ENCODE measurements at places on chromosomes 5 and 9.
A peak's percentile ranks its signal among the peaks of the same experiment; 100 is the strongest.

DNA sequence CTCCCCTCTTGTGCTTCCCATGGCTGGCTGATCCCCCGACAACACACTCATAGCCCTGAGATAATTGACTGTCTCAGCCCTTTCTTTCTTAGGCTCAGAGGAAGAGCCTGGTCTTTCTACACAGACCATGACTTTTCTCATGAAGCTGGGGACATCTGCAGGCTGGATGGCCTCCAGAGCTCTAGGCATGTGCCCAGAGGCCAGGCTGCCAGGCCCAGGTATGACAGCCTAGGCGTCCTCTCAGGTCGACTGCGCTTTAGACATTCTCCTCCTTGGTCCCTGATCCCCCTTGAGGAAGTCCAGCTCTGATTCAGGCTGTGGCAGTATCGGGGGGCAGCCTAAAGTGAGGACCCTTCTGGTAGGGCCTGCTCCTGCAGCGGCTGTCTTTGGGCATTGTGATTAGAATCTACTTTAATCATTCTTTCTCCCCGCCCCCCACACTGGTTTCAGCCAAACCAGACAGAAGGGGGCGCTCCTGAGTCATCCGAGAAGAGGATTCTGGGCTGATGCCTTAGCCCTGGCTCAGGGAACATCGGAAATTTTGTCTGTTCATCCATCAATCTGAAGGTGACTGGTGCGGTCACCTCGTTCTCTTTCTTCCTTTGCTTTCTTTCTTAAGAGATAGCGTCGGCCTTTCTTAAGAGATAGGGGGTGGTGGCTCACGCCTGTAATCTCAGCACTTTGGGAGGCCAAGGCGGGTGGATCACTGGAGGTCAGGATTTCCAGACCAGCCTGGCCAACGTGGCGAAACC is 66.5 kb upstream of the HSPA9 start:
- peak; percentile 84 for DNase-seq

- DNase-seq = peak; percentile 42
These were observed 960 bp downstream of the CANX start for GRCh38 chr5:179699616-179700237.

- DNase-seq = no peak
These were observed 588.3 kb downstream of the EBF1 start for GRCh38 chr5:158511454-158511853.

GRCh38 chr5:92822183-92822582 is 758.8 kb downstream of the NR2F1-AS1 start:
- no peak for DNase-seq

GRCh38 chr9:74765481-74765971 is 122.2 kb downstream of the TRPM6 start:
- peak; percentile 27 for DNase-seq

- no peak for DNase-seq
These were observed 210.3 kb downstream of the ACTL7B start for GRCh38 chr9:108645520-108645919.

- DNase-seq = no peak
These were observed 649.7 kb upstream of the RIOK2 start for GRCh38 chr5:97832645-97833296.

- DNase-seq = peak; percentile 82
These were observed 3.4 kb downstream of the LMNB1 start for GRCh38 chr5:126780165-126780827.

GRCh38 chr9:19648672-19649071 is 140.2 kb downstream of the SLC24A2 start:
- no peak for DNase-seq

GRCh38 chr5:173291722-173292658 is 36.2 kb downstream of the STC2 start:
- no peak for DNase-seq

GRCh38 chr5:133317558-133317957 is 265.7 kb downstream of the HSPA4 start:
- no peak for DNase-seq

DNA sequence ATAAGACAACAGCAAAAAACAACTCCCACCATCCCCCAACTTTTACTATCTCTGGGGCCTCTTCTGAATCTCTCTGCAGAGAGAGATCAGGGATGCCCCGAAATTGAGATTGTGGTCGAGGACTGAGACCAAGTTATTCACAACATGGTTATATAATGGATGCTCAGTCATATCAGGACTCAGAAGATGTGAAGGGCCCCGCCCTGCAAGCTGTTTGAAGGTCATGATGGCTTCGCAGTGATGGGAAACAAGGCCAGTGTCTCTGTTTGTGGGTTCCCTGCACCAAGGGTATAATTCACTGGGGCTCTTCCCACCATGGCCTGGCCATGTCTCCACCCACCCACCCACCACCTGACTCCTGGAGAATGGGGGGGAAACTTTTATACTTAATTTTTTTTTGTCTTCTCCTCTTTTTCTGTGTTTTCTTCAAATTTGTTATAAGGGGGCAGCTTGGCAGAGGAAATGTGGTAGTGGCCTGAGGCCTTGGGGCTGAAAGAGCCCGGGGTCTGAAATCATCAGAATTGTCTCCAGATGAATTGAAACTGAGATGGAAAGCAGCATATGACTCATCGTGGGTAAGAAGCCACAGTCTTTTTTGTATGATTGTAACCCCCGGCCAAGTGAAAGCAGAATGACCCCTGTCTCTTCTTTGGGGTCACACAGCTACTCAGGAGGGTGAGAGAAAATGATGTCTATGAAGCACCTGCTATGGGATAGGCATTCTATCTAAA is 15.0 kb upstream of the TEX48 start:
- no peak for DNase-seq

- DNase-seq = no peak
These were observed 161.4 kb upstream of the TRPC7 start for GRCh38 chr5:136526791-136527190.

- DNase-seq = no peak
These were observed 91.1 kb downstream of the MVB12B start for GRCh38 chr9:126417684-126418083.

DNA sequence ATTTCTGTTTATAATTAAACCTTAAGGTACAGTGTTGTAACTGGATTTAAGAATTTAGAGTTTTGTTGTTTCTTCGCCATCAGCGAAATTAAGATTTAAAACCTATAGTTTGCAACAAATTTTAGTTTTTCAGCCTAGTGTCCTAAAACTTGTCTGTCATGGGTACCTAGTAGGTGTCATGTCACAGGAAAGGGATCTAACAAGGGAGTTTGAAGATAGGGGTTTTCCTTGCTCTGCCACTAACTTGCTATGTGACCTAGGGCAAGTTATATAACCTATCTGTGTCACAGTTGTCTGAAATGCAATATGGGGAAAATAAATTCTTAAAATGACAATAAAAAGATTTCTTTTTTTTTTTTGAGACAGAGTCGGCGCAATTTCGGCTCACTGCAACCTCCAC is 9.2 kb upstream of the ABL1 start:
- no peak for DNase-seq

DNA sequence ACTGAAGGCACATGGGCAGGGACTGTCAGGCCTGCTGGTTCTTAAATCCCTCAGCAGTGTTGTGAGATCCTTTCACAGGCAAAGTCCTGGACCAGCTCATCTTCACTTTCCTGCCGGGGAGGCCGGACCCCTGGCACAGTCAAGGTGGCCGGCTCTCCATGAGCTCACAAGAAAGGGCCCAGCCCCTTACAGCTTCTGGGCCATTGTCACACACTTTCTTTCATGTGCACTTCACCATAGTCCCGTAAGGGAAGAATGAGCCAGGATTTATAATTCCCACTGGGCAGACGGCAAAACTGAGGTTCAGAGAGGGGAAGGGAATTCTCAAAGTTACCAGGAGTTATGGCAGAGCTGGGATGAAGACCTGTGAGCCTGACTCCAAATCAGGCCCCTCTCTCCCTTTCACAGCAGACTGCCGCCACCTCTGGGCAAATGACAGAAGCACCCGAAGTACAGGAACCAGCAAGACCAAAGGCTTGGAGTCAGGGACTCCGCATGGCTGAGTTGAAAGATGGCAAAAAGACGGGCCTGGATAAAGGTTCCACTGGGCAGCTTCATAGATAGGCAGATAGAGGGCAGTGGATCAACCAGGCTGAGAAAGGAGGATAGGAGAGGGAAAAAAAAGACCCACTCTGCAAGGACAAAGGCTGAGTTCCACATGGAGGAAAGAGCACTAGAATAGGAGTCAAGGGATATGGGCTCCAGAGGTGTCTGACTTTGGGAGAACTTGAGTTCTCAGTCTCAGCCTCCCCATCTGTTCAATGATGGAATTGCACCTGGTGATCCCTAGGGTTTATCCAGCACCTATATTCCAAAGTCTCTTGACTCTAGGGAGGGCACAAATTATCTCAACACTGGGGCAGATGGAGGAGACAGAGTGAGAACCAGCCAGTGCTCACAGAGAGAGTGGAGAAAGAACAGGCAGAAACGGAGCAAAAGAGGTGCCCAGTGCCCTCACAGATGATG is 128.7 kb downstream of the PAX5 start:
- peak; percentile 3 for DNase-seq

DNA sequence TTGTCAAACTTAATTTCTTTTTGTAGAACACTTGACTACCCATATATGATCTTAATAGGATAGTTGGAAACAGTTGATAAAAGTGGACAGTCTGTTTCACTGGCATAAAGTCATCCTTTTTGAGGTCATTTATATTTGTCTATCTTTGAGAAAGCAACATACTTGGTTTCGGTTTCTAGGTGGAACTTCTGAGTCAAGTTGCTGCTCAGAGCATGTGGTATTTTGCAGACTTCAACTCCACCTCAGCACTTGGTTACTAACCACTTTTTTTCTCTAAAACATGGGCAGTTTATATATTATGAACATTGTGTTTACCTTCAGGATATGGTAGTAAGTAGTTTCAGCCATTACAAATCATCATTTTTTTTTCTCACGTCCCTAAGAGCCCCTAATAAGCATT is 1749.0 kb upstream of the C9orf72 start:
- DNase-seq = no peak

DNA sequence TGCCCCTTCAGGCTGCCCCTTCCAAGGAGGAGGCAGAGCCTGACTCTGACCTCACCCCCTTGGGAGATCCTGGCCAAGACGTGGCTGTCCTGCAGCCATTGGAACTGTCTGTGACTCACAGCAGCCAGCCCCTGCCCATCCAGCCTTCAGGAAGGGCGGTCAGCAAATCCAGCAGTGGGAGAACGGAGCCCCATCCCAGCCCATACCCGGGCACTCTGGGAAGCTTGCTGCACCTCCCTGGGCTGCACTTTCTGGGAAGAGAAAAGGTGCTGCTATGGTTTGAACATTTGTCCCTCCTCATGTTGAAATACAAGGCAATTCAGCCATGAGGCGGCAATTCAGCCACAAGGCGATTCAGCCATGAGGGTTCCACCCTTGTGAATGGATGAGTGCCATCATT is 24.4 kb downstream of the CCDC187 start:
- DNase-seq = no peak

- DNase-seq = no peak
These were observed 27.8 kb upstream of the STX17 start for GRCh38 chr9:99878651-99879050.

- no peak for DNase-seq
These were observed 42.3 kb upstream of the MAP1B start for GRCh38 chr5:72064801-72065570.

- peak; percentile 70 for DNase-seq
These were observed 55.6 kb downstream of the RXRA start for GRCh38 chr9:134381671-134382516.

GRCh38 chr9:28234894-28235277 is 661.6 kb upstream of the C9orf72 start:
- no peak for DNase-seq

DNA sequence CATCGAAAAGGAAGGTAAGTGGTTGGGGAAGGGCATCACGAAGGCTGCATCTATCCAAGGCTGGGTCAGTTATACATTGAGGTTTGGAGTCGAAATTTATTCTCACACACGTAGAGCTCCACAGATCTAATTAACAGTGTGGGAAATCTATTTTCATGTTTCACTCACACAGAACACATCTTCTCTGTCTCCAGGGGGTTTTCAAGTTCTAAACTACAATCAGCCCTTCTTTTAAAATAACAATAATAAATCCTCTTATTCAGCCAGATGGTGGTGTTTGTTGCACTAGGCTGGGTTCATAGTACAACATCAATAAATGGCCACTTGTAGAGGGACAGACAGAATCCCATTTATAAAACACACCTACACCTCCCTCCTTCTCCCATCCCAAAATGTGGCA is 174.5 kb upstream of the KLF9 start:
- no peak for DNase-seq

- DNase-seq = no peak
These were observed 88.0 kb downstream of the GPR21 start for GRCh38 chr9:123121457-123121856.

- DNase-seq = no peak
These were observed 65.0 kb downstream of the PKD2L2 start for GRCh38 chr5:137954131-137954879.

GRCh38 chr9:79633558-79633957 is 61.8 kb downstream of the TLE4 start:
- DNase-seq = no peak

GRCh38 chr5:132788990-132789886 is 12.2 kb upstream of the SEPTIN8 start:
- no peak for DNase-seq

GRCh38 chr9:3823842-3824475 is 298.2 kb upstream of the RFX3 start:
- DNase-seq = no peak

Measured in Kasumi-1 (cell line).